H9 (cell line): ENCODE measurements at places on chromosomes 3 and 15.

- H3K4me3 ChIP-seq = no peak overlapping the region
- peaks cover 4% of the 10 kb centered on the region; the same call in 1 of the 2 replicates for H3K27me3 ChIP-seq
- H3K27ac ChIP-seq = no peak overlapping the region
- 0 out of 2 replicates have a peak, but pooled peaks cover 2% of the 10 kb centered on the region for H3K36me3 ChIP-seq
- no peak for DNase-seq
Measured at GRCh38 chr3:42807929-42808328, 1.3 kb upstream of the ACKR2 start.

GRCh38 chr3:38169027-38169317 is 3.6 kb downstream of the OXSR1 start:
- no peaks in the 10 kb centered on the region for H3K36me3 ChIP-seq
- H3K27ac ChIP-seq = no peak overlapping the region
- no peak for DNase-seq
- H3K27me3 ChIP-seq = no peaks in the 10 kb centered on the region

DNA sequence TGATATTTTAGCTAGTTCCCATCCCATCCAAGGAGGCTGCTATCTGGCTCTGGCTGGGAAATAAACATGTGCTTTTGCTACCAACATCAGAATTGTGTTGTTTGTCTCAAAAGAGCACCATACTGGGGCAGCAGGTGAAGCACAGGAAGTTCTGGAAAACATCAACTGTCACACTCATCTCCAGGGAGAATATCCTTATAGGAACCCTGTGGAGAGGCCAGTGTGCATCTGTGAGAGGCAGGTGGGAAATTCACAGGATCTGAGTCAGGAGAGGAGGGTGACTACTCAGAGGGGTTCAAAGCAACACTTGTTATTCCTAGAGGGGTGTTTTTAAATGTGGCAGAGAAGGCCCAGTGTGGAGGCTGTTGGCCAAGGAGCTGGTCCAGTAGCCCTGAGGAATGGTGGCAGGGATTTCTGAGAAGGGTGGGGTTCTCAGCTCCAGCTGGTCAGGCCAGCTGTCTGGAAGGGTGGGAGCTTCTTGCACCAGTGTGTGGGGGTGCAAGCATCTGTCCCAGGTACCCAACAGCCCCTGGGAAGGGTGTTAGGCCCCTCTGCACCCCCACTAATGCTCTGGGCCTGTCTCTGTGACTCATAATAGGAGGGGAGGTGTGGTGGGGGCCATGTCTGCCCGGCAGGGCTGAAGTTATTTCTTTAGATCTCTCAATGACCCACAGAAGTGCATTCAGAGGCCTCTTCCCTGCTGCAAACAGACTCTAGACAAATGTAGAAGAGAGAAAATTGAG is 28.7 kb downstream of the RPSA start:
- H3K27me3 ChIP-seq = no peaks in the 10 kb centered on the region
- H3K4me3 ChIP-seq = no peak overlapping the region
- no peaks in the 10 kb centered on the region for H3K4me1 ChIP-seq
- DNase-seq = no peak
- H3K36me3 ChIP-seq = no peaks in the 10 kb centered on the region
- no peak overlapping the region for H3K27ac ChIP-seq

GRCh38 chr15:71252044-71252739 is 136.9 kb downstream of the THSD4 start:
- DNase-seq = no peak
- no peak overlapping the region for H3K4me3 ChIP-seq
- H3K27me3 ChIP-seq = no peaks in the 10 kb centered on the region
